ENCODE measurements at places on chromosomes 6 and 20.

GRCh38 chr6:32176476-32177182 is 745 bp upstream of the AGPAT1 start:
- no peak for DNase-seq

- no peak for DNase-seq
Observed at GRCh38 chr6:165890404-165890735, 227.3 kb upstream of the PDE10A start.

GRCh38 chr6:157693867-157694266 is 129.2 kb upstream of the SNX9 start:
- DNase-seq: no peak

DNA sequence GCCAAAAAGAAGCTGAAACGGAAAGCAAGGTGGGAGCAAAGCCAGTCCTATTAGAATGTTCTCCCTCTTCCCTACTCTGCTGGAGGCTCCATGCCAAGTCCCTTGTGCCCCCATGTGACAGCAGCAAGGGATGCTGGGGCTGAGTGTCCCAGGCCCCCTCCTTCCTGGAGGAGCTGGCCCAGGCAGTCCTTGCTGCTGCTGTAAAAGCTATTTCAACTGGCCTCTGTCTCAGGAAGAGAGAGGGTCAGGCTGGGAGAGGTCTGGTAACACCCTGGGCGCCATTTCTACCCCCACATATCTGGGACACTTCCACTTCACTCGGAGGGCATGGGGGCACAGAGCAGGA is 25.0 kb downstream of the TTBK1 start:
- DNase-seq: no peak

GRCh38 chr20:15710636-15711035 is 862.6 kb downstream of the KIF16B start:
- peak; percentile 81 for DNase-seq

DNA sequence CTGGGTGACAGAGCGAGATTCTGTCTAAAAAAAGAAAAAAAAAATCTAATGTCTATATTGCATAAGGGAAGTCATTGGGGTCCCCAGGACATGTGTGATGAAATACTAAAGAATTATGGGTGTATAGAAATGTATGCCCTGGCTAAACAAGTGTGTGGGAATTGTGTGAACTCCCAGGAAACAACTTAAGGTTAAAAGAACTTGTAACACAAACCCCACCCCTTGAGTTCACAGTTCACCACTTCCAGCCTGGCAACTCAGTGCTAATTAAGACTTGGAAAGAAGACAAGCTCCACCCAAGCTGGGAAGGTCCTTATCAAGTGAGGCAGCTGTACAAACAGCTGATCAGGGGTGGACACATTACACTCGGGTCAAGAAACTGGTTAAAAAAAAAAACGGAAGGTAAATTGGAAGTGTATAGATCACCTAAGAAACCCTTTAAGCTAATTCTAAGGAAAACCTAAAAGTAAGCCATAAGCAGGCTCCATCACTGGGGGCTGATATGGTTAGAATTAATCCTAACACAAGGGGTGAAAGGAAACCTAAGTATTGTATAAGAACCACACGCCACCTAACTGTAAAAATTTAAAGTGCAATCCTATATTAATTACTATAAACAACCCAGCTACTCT is 25.2 kb downstream of the HLA-A start:
- no peak for DNase-seq

GRCh38 chr20:18589941-18590674 is 2.3 kb downstream of the DTD1 start:
- no peak for DNase-seq

- DNase-seq: no peak
Observed at GRCh38 chr20:25316506-25317190, 68.8 kb downstream of the PYGB start.

DNA sequence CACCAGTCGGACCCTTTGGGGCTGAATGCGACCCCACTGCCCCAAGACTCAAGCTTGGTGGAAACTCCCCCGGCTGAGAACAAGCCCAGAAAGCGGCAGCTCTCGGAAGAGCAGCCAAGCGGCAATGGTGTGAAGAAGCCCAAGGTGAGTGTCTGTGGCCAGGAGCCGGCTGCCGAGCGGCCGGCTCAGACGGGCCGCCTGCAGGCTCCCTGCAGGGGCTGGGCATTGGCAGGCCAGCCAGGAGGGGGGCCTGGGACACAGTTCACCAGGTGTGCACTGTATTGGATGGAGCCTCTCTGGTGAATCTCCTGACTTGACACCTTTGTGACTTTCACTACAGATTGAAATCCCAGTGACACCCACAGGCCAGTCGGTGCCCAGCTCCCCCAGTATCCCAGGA is 6.0 kb downstream of the PCIF1 start:
- no peak for DNase-seq

DNA sequence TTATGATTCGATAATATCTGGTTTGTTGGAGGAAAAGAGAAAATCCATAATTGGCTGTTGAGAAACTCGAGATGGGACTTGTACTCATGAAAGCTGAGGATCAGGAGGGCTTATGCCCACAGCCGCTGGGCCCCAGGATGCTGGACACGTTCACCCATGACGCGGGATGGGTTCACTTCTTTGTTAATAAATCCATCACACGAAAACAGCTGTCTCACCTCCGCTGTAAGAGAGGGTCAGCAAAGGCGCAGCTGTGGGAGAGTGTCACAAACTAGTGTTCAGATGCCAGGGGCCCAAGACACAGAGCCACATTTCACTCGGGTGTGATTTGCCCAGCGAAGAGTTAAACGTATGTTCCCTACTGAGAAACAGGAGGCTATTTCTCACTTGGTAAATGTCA is 315.1 kb downstream of the THBS2 start:
- no peak for DNase-seq

DNA sequence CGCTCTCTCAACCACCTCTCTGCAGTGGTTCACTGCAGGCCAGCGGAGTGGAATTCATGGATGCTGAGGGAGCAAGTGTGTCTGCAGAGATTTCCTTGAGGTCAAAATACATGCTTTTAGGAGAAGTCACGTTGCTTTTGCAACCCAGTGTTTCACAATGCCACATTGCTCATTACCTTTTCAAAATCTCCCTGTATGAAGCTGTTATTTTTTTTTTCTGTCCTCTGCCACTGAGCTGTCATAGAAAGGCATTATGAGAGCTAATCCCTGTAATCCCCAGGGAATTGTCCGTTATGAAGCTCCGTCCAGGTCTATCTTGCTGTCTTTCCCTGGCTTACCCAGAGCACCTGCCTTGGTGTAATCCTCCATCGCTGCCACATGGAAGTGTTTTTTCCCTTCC is 60.5 kb upstream of the SLC22A23 start:
- no peak for DNase-seq

DNA sequence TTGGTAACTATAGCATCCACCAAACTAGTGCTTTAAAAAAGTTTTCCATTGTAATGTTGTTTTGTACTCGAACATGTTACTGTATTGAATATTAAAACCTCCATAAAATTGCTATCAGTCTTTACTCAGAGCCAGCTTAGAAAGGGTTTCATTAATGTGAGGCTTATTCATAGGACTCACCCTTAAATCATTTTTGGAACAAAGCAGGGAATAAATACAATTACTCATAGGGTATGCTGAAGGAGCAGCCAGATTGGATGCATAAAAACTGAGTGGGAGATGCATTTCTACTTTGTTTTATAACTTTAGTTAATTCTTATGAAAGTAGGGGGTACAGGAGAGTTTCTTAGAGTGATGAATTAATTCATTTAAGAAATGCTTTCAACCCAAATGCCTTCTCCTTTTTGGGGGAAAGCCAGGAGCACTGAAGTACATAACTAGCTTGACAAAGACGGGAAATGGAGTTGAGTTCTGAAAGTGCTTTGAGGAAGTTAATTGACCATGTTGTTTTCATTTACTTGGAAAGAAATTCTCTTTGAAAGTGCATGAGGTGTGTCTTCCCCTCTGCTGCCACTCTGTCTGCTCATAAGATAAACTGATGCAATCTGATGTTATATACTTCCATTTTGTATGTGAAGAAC is 90.3 kb downstream of the RNF144B start:
- no peak for DNase-seq

- DNase-seq: no peak
Observed at GRCh38 chr6:106739387-106739786, 110.0 kb downstream of the QRSL1 start.

- no peak for DNase-seq
Observed at GRCh38 chr20:32465092-32465900, 107.2 kb downstream of the ASXL1 start.

DNA sequence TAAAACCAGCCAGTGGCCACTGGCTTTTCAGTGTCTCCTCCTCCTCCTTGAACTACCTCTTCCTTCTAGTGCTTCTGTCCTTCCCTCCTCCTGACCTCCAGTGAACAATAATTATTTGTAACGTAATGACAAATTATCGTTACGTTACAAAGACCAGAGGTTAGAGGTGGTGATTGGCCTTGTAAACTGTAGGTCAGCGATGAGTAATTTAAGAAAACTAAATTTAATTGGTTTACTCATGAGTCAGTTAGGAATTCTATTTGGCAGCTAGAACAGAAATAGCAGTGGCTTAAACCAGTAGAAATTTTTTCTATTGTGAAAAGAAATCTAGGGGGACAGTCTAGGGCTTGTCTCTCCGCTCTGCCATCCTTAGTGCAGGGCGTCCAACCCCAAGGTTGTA is 38.8 kb downstream of the PPARD start:
- no peak for DNase-seq

- DNase-seq: no peak
Observed at GRCh38 chr6:143457563-143458359, 7.2 kb downstream of the PEX3 start.

- DNase-seq: no peak
Observed at GRCh38 chr6:13617066-13617465, 1.9 kb downstream of the NOL7 start.

- no peak for DNase-seq
Observed at GRCh38 chr6:50520326-50521266, 192.7 kb upstream of the TFAP2D start.

DNA sequence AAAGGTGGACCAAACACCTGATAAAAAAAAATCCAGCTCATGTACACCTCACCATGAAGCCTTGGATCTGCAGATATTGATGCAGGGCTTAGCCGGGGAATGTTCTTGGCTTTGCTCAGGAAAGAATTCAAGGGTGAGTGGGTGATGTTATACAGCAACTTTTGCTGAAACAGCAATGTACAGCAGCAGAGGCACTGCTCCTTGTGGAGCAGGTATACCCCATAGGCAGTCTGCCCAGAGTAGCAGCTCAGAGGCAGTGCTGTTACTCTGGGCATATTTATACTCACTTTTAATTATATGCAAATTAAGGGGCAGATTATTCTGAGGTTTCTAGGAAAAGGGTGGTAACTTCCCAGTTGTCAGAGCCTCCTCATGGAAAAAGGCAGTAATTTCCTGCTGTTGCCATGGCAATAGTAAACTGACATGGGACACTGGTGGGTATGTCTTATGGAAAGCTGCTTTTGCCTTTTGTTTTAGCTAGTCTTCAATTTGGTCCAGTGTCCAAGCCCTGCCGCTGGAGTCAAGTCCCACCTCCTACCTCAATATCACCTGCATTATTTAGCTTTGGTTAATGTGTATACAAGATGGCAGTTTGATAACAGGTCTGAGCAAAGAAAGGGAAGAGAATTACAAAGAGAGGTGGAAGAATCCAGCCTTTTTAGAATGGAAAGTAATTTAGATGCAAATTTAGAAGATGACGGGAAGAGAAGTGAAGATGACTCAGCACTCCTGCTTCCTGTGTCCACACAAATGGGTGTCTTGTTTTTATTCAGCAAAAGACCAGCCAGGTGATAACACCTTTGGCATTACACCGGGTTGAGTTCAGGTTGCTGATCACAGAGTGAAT is 110.1 kb upstream of the JAG1 start:
- no peak for DNase-seq

- no peak for DNase-seq
Observed at GRCh38 chr6:21855811-21856455, 262.4 kb downstream of the SOX4 start.

DNA sequence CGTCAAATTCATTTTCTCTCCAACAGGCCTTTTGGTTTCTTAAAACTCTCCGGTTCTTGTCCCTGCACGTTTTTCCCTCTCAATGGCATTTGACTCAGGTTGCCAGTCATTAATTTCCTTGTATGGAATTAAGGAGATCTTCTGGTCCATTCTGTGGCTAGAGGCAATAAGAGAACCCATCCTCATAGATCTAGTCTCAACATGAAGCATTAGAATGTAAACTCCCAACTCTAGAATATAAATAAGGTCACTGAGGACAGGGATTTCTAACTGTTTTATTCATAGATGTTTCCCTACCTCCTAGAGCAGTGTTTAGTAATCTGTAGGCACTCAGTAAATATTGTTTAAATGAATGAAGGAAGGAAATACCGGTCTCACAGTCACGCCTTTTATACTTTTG is 185.2 kb upstream of the FLRT3 start:
- DNase-seq: no peak

GRCh38 chr20:25090492-25091429 is 8.8 kb upstream of the VSX1 start:
- no peak for DNase-seq

DNA sequence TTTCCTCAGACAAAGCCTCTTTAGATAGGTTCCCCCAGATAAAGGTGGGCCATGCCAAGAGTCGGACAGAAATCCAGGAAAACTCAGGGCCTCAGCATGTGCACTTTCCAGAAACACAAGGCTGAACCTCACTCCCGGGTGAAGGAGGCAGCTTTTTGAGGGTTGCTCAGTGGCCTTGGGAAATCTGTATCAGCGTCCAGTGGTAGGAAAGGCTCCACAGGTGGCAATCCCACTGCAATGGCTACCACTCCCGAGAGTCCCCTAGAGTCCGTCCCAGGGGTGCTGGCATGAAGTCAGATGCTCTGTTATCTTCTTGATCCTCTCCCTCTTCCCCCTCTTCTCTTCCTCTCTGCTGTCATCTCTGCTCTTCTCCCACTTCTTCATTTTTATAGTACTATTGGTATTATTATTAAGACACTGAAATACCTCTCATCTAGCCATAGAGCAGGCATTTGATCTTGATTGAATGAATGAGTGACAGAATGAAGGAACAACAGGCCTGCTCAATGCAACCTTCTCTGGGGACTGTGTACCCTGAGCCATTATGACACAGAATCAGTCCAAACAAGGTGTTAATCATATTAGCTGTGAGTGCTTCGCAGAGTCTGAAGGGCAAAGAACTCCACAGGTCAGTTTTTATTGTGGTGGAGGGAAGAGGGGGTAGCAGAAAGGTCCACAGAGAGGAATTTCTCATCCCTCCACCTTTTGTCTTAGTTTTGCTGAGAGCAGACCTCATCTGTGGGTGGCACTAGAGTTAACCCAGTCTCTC is 13.3 kb downstream of the SLC22A1 start:
- no peak for DNase-seq

DNA sequence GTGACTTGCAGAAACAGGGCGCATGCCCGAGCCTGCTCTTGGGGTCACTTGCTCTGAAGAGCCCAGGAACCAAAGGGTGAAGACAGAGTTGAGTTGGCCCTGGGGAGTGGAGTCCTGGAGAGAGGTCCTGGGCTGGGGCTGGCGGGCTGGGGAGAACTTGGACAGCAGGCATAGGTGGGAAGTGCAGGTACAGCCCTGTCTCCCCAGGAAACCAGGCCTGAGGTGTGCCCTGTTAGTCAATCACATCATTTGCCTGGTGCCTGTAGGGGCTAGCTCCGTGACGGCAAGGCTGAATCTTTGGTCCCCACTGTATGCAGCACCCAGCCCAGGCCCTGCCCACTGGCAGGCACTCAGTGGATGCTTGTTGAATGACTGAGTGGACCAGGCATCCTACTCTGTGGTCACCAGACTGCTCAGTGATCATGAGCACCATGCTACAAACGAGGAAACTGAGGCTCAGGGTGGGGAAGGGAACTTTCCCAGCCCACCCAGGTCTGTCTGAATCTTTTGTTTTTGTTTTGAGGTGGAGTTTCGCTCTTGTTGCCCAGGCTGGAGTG is 15.6 kb upstream of the NOL4L start:
- DNase-seq: no peak

- no peak for DNase-seq
Observed at GRCh38 chr6:118559659-118560058, 11.6 kb downstream of the PLN start.

All from renal cortex interstitium (tissue), 15 donors.